Neuronal stem cell (in vitro differentiated cells): ENCODE measurements at places on chromosomes 12 and 14.

- DNase-seq, result no peak
Observed at GRCh38 chr12:94109160-94109559, 39.2 kb upstream of the PLXNC1 start.

GRCh38 chr14:85040046-85040685 is 489.8 kb upstream of the FLRT2 start:
- DNase-seq, result no peak

- no peak for DNase-seq
Observed at GRCh38 chr14:77302926-77303325, 17.8 kb downstream of the POMT2 start.

- DNase-seq, result no peak
Observed at GRCh38 chr12:105677672-105678071, 347.2 kb downstream of the C12orf75 start.

DNA sequence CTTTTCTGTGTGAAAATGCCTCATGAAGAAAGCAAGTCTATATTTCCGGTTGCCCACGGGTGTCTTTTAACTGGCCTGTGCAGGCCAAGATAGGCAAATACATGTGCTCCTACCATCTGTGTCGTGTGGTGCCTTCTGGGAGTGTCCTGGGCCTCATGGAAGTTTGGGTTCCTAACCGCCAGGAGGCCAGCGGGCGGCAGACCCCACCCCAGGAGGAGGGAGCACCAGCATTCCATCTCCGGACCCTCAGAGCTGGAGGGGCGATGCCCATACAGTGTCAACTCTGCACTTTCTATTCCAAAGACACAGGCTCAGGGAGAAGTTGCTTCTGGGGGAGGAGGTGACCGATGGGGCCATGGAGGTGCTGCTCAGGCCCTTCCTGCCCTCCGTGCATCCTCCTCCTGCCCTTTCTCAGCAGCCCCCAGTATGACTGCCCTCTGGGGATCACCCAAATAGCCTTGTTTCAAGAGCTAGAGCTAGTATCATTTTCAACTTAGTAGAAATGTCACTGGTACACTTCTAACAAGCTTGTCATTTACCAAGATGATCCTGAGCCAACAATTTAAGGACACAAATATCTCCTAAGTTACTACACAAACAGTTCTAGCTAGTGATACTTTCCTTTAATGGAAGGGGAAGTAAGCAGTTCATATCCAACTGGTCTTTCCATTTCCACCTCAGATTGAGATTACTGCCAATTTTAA is 17.8 kb downstream of the CCDC92 start:
- no peak for DNase-seq

- DNase-seq, result peak; percentile 73
Observed at GRCh38 chr12:75208856-75209811, 505 bp downstream of the KCNC2 start.

GRCh38 chr14:104385111-104385510 is 194.5 kb upstream of the C14orf180 start:
- no peak for DNase-seq

GRCh38 chr14:33555710-33556350 is 395.0 kb downstream of the EGLN3 start:
- no peak for DNase-seq

DNA sequence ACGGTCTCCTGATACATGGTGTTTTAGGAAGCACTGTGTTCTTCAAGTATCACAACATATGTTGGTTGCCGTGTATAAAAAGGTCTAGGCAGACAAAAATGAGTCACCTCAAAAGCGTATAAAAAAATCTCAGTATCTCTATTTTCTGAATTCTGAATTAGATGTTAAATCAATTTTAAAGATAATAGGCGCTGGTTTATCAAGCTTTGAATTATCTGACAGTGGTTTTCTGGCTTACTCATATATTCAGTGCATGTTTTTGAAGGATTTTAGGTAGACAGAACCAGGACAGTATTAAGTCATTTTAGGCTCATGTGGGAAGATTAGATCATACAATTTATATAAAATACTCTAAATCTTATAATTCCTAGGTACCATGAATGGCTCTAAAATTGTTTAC is 110.8 kb downstream of the TMTC2 start:
- no peak for DNase-seq

DNA sequence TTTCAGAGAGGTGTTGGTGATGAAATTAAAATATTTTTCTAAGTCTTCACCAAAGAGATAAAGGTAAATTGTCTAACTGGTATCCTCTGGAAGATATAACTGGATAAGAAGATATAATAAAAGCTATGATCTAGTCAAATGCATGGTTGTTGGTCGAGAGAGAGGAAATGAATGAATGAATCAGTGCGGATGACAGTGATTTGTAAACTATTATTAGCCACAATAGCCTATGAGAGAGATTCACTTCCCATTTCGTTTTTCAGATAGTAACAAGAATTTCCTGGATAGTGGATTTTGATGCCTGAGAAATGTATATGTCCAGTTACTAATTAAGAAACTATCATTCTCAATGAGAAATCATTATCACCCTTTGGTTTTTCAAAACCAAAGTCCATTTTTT is 63.1 kb downstream of the HEATR5A start:
- DNase-seq, result no peak

- no peak for DNase-seq
Observed at GRCh38 chr12:117064596-117064995, 34.6 kb downstream of the TESC start.

- DNase-seq, result no peak
Observed at GRCh38 chr12:88399811-88400210, 180.5 kb downstream of the KITLG start.
